ENCODE measurements at places on chromosomes 12 and 14.

DNA sequence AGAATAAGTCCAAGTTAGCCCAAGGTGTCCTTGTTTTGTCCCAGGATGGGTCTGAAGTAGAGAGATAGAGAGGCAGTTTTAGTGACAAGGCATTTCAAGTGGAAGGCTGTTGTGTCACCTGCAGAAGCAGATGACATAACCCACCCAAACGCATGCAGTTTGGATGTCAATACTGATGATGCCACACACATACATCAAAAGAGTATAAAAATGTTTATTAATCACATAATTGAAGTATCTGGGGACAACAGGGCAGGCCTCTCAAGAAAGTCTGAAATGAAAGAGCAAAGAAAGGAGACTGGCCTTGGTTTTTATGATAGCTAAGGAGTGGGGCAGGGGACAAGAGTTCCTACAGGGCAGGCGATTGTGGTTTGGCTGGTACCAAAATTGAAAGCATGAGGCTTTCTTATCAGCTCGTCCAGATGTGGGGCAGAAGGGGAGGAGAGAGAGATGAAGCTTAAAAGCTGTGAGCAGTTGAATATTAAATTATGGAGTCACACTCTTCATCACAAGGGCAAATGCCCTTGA lies 78.4 kb upstream of the TSPAN8 start:
- DNase-seq, result no peak

DNA sequence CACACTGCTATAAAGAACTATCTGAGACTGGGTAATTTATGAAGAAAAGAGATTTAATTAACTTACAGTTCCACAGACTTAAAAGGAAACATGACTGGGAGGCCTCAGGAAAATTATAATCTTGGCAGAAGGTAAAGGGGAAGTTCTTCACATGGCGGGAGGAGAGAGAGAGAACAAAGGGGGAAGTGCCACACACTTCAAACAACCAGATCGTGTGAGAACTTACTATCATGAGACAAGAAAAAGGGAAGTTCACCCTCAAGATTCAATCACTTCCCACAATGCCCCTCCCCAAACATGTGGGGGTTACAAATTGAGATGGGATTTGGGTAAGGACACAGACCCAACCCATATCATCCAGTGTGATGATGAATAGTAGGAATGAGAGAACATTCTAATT lies 366.5 kb downstream of the LRFN5 start:
- DNase-seq, result no peak

DNA sequence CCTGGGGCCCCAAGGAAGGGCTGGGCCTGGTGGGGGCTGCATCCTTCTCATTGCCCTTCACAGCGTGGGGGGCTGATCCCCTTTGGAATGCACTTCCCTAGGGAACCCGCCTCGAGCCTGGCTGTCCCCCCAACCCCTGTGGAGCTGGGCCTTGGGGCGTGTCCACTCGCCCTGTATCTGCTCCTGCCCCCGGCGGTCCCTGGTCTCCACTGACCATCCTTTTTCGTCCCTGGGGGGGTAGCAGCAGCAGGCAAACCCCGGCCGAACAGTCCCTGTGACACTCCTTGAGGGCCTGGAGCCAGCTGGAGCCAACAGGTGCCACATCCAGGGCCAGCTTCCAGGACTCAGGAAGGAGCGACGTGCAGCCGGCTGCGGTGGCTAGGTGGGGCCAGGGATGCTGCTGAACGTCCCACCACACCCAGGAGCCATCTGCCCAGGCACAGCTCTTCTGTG lies 9.4 kb upstream of the GPR132 start:
- DNase-seq, result no peak

- no peak for DNase-seq
Measured at GRCh38 chr12:116159175-116159574, 118.3 kb downstream of the MED13L start.

DNA sequence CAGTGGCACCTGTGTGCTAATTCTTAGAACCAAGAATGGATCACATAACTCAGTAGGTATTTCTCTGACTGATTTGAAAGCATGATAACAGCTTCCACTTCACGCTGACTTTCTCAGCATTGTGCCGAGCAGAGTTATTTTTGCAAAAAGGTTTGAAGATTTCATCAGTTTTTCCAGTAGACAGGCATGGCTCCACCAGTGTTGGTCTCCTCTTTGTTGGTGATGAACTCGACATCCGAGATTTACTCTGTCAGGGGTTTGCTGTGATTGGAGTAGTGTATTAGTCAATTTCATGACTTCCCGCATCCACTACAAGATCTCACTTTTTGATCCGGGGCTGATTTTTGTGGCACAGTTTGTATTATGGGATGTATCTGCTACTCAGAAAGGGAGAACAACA lies 85.3 kb downstream of the PRKCH start:
- DNase-seq, result no peak

DNA sequence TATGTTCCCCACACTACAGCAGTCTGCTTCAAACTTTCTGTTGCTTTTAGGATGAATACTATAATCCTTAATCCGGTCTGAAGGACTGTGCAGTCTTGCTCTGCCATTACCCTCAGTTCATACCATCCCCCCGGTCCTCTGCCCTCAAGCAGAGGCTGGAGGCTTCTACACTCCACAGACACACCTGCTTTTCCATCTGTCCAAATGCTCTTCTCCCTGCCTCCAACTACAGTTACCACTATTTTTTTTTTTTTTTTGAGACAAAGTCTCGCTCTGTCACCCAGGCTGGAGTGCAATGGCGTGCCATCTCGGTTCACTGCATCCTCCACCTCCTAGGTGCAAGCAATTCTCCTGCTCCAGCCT lies 19.3 kb upstream of the KCNH3 start:
- no peak for DNase-seq

DNA sequence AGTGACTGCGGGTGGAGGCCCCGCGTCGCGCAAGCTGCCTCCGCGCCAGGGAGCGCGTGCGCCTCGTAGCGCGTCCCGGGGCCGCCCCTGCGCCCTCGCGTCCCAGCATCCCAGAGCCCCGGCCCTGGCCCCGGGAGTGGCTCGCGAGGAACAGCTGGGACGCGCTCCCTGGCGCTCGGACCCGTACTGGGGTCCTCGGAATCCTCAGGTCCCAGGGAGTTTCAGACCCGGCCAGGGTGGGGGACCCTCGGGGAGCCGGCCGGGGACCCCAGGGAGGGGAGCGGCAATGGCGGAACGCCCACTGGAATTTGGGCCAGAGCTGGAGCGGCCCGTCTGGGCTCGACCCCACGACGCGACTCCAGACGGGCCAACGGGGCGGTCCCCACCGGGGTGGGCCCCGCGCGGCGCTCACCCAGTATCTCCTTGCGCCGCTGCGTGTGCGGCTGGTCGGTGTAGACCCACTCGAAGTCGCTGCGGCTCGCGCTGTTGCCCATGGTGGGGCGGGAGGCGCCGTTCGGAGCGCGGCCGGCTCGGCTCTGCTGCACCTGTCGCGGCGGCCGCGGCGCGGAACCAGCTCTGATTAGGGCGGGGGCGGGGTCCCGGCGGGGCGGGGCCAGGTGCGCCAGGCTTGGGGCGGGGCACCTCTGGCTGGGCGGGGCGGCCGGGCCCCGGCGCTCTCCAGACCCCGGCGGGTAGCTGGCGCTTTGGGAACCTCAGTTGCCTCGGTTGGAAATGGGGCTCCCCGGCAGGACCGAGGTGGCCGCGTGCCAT lies at the start of gene DEGS2:
TSS of gene DEGS2 (minus strand) at position 552 of the 771 bp plus-strand sequence. CDS start at position 494, 58 bp downstream.
- DNase-seq, result peak; percentile 52

DNA sequence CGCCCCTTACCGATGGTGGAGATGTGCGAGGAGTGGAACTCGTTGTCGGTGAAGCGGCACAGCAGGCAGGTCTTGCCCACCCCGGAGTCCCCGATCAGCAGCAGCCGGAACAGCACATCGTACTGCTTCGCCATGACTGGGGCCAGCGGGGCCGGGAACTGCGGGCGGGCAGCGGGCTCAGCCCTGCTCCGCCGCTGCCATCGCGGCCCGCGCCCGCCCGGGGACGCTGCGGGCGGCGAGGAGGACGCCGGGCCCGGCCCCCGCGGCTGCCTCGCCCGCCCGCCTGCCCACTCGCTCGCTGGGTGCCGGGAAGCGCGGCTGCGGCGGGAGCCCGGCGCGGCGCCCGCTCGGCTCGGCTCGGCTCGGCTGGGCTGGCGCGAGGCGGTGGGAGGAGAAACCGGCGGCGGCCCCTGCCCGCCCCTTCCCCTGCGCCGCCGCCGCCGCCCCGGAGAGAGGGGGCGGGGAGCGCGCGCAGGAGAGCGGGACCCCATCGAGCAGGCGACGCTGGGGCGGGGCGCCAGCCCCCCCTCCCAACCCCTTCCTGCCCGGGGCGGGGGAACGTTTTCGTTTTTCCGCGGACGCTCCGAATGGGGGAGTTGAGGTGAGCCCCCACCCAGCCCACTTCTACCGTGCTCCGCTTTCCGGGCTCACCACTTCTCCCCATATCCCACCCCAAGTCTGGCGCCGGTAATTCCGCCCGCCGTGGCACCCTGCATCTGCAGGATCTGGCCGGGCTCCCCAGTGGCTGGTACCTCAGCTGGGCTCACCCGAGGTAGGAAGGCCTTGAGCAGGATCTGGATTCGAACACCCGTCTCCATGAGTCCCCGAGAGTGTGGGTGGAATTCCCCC lies at the start of gene RAB15:
TSS of gene RAB15 (minus strand) at position 394 of the 849 bp plus-strand sequence. CDS start at position 134, 260 bp downstream.
- DNase-seq, result peak; percentile 36

GRCh38 chr14:53032161-53032803 lies 81.4 kb upstream of the FERMT2 start:
- no peak for DNase-seq

- no peak for DNase-seq
Measured at GRCh38 chr12:62739266-62740015, 195.5 kb downstream of the PPM1H start.

DNA sequence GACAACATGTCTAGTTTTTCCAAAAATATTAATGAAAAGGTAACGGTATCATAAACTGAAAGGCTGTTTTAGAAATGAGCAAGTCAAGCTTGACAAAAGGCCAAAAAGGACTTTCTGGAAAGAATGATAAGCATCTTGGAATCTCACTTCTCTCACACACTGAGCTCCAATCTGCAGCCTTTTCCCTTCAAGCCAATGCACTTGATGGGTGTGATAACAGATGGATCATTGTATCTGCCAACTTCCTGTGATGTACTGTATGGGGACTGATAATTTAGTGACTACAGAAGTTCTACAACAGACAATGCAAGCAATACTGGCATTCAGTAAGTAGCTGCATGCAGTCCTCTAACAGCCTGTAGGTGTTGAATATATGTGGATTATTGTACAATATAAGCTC lies 147.1 kb downstream of the MED13L start:
- DNase-seq, result no peak

DNA sequence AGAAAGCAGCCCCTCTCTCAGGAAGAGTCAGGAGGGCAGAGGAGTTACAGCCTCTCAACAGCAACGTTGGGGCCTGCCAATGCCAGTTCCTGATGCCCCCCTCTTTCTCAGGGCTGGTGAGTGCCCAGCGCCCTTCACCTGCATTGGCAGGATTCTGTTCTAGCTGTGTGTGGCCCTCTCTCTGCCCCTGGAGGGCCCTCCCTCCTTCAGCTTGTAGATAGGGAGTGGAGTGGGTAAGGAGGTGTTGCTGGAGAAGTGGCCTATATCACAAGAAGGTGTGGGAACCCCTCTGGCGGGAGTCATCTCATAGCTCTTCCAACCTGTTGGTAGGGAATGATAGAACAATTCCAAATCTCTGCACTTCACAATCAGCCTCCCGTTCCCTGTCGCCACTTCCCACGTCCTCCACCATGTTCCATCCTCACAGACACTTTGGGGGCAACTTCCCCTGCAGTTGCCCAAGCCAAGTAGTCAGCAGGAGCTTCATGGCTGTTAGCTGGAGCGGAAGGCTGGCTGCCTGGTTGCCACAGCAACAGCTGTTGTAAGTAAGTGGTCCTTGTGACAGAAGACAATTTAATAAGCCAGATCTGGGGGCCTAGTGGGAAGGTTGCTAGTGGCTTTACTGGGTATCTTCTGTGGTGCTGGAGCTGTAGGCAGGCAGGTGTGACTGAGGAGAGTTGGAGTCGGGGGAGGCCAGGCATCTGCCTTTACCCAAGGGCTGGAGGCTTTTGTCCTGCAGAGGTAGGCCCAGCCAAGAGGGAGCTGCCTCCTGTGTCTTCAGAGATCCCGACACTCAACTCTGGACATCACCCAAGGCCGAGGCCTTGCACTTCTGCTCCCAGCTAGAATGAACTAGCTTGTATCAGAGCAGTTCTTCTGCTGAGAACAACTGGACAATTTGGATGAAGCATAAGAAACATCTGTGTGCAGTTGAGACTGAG lies 38.4 kb downstream of the GALNT16 start:
- DNase-seq, result no peak

DNA sequence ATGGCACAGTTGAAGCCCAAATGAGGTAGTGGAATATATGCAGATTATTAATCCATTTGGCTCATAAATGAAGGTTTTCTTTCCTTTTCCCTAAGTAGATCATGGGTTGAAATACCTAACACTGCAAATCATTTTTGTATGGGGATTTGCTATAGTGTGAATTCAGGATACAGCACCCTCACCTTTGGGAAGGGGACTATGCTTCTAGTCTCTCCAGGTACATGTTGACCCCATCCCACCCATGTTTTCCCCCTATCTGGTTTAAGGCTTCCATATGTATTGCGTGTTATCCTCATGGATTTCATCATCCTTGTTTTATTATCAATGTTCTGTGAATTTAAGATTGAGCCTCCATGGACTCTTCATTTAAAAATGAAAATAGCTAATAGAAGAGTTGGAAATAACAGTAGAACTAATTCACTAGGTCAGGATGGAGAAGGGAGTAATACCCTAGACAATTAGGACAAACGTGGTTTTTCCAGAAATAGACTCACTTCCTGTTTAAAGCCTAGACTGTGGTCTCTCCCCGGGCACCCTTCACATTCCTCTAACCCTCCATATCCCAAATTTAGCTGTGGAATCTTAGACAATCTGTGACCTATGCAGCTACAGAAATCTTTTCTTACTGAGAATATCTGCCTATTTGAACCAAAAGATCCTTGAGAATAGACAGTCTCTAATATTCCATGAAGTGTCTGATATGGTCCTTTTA lies 56.5 kb downstream of the DAD1 start:
- DNase-seq, result no peak

GRCh38 chr12:129717438-129717837 lies 186.4 kb downstream of the TMEM132D start:
- DNase-seq, result no peak

DNA sequence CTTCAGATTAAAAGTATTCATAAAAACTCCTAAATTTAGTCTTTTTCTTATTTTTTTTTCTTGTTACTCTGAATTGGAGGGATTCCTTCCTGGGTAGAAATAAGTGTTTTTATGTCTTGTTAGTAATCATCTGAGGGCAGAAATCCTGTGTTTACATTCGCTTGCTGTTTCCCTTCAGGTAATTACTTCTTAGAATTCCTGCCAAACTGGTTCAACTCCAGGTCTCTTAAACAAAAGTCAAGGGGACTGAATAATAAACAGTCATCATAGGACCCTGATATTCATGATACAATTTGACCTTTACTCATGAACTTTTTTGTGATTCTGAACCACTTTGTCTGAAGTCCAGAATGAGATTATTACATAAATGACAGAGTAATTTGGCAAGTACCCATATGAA lies 843.9 kb downstream of the FLRT2 start:
- no peak for DNase-seq

DNA sequence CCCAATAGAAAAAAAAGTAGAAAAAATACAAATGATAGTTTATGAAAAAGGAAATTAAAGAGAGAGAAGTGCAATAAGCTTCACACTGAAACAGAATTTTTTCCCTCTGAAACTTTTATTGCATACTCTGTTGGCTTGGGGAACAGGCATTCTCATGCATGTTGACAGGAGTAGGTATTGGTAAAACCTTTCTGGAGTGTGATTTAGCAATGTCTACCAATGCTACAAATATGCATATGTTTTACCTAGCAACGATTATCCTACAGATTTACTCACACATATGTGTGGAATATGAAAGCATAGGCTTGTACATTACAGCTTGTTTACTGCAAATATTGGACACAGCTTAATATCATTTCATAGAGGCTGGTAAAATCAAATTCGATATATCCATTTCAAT lies 125.7 kb upstream of the MYF6 start:
- DNase-seq, result no peak

GRCh38 chr14:61491876-61492434 lies 170.6 kb downstream of the PRKCH start:
- DNase-seq, result no peak

All from stimulated activated CD4-positive, alpha-beta T cell treated with anti-CD3 and anti-CD28 coated beads, Interleukin-2, amount 100 ng/mL, for 48 hours (primary cell).